CD4-positive, alpha-beta T cell treated with Interleukin-12 subunit alpha and Interleukin-12 subunit beta, for 1 hour (primary cell): ENCODE measurements at places on chromosomes 6 and 20.
A peak's percentile ranks its signal among the peaks of the same experiment; 100 is the strongest.

- DNase-seq, result no peak
Measured at GRCh38 chr6:95866732-95867131, 149.0 kb upstream of the FUT9 start.

- no peak for DNase-seq
Measured at GRCh38 chr6:75368864-75369402, 84.3 kb upstream of the TMEM30A start.

DNA sequence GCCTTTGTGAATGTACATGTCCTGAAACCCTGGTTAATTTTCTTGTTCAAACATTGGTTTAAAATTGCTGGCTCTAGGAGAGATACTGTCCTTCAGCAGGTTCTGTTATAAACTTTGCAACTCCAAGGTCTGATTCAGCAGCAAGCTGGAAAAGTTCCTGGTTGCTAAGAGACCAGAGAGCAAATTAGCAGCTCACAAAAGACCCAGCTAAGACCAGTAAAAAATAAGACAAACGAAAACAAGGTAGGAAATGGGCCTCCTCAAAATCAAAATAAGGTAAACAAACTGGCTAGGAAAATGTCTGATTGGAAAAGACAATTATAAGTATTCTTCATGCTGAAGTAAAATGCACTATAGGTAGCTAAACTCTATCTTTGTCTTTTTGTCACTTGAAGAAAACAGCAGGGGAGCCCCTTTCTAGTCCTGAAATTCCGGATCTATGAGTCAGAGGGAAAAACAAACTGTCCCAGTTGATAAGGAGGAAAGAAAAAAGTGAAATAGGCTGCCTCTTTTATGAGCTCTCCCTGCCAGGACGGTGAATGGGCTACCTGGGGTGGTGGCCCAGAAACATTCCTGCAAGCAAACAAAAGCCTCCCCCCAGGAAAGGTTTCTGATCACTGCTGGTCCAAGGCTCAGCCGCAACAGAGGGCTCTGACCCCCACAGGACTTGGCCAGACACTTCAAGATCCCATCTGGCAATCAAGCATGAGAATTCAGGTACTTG lies 41.6 kb downstream of the UNC5CL start:
- DNase-seq, result no peak

GRCh38 chr6:139569566-139569965 lies 195.1 kb upstream of the CITED2 start:
- DNase-seq, result no peak

DNA sequence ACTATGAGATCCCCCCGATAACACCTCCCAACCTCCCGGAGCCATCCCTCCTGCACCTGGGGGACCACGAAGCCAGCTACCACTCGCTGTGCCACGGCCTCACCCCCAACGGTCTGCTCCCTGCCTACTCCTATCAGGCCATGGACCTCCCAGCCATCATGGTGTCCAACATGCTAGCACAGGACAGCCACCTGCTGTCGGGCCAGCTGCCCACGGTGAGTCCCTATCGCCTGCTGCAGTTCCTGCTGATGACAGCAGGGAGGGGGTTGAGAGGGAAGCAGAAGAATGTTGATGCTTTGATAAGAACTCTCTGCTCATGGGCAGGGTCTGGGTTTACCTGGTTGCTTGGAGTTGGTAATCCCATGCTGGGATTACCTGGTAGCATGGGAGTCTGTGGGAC lies 91.9 kb downstream of the TOX2 start:
- no peak for DNase-seq

GRCh38 chr6:11875325-11876109 lies 96.9 kb upstream of the ADTRP start:
- no peak for DNase-seq

DNA sequence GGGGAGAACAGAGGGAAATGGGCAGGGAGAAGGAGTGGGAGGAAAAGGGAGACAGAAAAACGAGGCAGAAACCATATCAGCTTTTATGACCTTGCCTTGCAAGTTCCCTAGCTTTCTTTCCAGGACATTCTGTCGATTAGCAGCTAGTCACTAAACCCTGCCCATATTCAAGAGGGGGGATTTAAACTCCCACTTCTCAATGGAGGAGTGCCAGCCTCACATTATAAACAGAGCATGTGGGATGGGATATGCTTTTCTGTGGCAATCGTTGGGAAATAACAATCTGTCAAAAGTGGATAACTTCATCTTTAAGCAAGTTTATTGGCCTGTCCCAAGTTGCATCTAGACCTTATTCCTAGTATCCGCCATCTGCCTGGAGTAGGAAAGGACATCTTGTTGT lies 57.0 kb upstream of the TMEM170B start:
- DNase-seq, result no peak

DNA sequence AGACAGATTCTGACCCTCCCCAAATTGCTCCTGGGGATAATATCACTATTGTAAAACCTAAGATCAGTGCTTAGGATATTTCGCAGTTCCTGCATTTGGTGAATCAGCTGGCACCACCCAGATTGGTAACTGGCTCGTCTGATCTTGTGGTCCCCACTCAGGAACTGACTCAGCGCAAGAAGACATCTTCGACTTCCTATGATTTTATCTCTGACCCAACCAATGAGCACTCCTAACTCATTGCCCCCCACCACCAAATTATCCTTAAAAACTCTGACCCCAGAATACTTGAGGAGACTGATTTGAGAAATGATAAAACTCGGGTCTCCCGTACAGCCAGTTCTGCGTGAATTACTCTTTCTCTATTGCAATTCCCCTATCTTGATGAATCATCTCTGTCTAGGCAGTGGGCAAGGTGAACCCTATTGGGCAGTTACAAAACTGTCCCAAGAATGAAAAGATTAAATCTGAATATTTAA lies 55.7 kb upstream of the PRND start:
- DNase-seq, result peak; percentile 72

DNA sequence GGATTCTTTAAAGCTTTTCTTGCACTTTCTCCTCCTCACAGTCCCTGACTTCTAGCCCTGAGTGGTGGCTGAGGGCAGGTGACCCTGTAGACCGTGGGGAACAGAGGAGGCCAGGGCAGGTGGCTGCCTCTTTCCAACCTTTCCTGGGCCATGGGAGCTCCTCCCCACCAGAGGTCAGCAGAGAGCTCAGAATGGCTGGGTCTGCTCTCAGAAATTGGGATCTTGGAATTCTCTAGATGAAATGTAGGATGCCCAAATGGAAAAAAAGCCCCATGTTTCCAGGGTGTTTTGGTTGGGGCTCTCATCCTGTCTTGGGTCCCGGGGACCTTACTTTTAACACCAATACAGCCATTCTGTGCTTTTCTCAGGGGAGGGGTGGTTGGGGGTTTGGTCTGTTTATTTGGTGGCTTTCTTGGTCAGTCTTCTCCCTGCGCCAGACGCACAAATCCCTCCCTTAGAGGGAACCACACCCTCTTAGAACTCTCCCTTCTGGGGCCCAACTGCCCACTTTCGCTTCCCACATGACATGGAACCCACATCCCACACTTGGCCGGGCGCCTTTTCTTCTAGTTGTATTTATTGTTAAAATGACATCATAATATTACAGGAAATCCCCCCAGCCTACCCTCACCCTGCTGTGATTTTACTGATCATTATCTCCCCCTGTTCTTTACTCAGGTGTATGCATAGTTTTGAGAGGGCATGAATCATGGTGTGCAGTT lies 17.9 kb downstream of the GNAS start:
- peak; percentile 64 for DNase-seq

- no peak for DNase-seq
Measured at GRCh38 chr6:33170176-33171015, 21.9 kb downstream of the COL11A2 start.

- no peak for DNase-seq
Measured at GRCh38 chr6:75467966-75468365, 25.6 kb downstream of the FILIP1 start.

DNA sequence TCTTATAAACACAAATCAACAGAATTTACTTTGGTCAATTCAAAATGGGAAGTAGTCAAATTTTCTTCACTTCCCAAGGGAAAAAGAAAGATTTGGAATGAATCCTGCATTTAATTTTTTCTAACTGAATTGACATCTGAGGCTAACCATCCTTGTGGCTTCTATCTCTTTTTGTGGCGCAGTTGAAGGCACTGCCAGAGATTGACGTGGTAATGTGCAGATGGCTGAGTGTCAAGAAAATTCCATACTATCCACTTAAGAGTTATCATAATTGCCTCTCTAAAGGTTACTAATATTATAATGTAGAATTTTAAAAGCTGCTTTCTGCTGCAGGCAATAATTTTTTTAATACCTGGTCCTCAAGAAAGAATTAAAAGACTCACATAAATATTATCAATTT lies 162.3 kb downstream of the KLHL32 start:
- DNase-seq, result no peak
